ENCODE measurements at places on chromosomes 5 and 9.

- no peak for DNase-seq
Observed at GRCh38 chr9:4538107-4538506, 47.8 kb downstream of the SLC1A1 start.

DNA sequence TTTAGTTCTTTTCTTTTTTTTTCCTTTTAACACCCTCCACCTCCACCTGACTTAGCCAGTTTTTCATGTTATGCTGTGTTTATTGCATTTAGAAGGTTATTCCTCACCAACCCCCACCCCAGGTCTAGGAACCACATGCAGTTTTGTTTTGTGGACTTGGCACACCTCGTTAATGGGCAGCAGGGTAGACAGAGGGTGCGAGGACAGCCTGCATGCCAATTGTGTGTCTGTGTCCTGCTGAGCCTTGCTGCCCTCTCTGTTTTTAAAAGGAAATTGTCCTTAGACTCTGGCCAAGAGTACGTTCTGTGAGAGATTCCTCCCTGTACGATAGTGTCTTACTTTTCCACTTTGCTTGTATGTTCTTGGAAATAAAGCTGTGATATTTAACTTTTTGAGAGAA lies 13.9 kb downstream of the PIK3R1 start:
- DNase-seq = no peak

GRCh38 chr5:136018814-136019783 lies 9.7 kb upstream of the TGFBI start:
- DNase-seq = peak; percentile 56

- no peak for DNase-seq
Observed at GRCh38 chr9:110971234-110971633, 67.0 kb downstream of the LPAR1 start.

GRCh38 chr5:132000677-132001453 lies 10.6 kb downstream of the ACSL6 start:
- DNase-seq = no peak

GRCh38 chr9:82466616-82467260 lies 478.2 kb downstream of the SPATA31D1 start:
- no peak for DNase-seq

DNA sequence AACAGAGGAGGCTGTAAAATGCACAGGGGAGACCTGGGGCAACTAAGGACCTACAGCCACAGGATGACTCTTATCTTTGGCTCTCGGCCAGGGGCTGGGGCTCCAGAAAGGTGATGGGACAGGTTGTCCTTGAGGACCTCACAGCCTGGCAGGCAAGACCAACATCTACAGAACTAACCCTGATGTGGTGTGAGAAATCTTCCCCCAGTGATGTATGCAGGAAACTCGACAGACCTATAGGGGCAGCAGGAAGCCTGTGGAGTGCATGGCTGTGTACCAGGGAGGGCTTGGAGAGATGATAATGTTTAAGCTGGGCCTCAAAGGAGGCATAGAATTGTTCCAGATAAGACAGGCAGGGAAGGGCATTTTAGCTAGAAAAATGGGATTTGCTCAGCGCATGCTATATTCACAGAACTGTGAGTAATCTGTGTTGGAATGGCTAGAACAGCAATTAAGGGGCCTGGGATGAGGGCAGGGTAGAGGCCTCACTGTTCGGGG lies 68.5 kb upstream of the SLC25A51 start:
- peak; percentile 34 for DNase-seq

GRCh38 chr9:122051351-122052321 lies 41.5 kb downstream of the TTLL11 start:
- DNase-seq = no peak

DNA sequence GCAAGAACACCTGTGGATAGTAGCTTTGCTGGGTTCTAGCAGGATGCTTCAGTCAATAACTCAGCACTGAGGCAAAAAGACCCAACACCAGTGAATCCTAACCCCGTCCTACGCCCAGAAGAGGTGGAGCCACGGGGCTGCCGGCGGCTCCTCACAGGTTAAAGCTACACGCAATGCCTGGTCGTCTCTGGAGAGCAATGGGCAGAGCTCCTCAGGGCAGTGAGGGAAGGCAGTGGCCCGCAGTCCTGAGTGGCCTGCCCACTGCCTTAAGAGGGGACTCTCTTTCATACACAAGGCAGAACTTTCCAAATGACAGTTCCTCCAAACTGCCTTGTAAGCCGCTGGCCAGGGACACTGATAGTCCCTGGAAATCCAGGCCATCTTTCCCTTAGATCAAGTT lies 244.2 kb upstream of the IRX2 start:
- DNase-seq = no peak

DNA sequence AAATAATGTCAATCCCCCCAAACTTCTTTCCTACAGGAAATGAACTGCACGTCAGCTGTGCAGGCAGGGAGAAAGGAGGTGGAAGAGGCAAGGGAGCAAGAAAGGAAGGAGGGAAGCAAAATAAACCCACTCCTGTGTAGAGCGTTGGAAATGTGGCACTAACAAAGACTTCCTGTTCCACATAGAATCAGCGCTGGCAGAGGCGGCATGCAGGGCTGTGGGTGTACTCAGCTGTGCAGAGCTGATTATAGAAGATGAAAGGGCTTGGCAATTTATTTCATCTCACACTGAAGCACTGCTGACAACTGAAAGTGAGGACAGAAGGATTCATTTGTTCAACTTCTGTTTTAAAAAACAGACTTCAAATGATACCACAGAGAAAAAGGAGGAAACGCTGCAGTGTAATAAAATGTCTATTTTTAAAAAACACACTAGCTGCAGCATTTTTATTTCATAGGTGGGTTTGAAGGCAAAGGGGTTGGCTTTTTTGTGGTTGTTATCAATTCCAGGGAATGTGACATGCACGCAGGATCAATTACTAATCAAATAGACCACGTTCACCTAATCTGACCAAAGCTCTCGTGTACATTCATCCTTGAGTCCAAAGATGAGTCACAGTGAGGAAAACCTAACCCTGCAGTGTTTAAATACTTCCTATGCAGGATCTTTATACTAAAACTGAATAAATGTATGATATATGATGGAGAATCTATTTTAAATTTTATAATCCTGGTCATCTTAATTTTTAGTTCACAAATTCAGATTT lies 583.5 kb downstream of the ZNF608 start:
- DNase-seq = peak; percentile 76

DNA sequence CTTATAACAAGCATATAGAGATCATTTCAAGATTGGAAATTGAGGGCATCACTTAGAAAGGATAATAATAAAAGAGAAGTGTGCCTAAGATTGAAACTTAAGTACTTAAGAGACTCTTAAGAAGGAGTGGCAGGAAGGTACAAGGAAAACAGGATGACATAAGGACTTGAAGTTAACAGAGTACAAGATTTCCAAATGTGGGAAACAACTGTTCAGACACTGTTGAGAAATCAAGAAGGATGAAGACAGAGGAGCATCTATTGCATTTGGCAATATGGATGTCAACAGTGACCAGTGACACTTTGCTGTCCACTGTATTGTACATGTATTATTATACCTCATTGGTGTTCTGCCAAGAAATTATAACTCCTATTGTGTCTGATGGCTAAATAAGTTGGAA lies 157.8 kb upstream of the PTGER4 start:
- DNase-seq = peak; percentile 11

GRCh38 chr5:143781993-143782520 lies 29.9 kb upstream of the HMHB1 start:
- DNase-seq = no peak

GRCh38 chr5:58156361-58156760 lies 303.5 kb downstream of the PLK2 start:
- no peak for DNase-seq

GRCh38 chr9:130088051-130088450 lies 34.3 kb downstream of the GPR107 start:
- DNase-seq = no peak

DNA sequence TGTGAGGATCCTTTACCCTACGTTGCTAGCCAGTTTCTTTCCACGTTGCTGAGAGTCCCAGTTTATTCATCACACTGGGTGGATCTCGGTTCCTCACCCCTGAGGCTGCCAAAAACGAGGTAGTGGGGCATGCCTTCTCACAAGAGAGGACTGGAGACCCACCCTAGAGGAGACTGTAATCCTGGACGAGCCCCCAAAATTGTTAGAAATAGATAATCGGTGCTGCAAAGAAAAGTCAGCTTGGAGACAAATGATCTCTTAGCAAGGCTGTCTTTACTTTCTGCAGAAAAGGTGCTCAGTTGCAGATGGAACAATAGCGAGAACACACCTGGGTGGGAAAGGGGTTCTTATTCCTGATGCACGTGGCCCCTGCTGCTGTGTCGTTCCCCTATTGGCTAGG lies 101.8 kb downstream of the TMEM167A start:
- no peak for DNase-seq

DNA sequence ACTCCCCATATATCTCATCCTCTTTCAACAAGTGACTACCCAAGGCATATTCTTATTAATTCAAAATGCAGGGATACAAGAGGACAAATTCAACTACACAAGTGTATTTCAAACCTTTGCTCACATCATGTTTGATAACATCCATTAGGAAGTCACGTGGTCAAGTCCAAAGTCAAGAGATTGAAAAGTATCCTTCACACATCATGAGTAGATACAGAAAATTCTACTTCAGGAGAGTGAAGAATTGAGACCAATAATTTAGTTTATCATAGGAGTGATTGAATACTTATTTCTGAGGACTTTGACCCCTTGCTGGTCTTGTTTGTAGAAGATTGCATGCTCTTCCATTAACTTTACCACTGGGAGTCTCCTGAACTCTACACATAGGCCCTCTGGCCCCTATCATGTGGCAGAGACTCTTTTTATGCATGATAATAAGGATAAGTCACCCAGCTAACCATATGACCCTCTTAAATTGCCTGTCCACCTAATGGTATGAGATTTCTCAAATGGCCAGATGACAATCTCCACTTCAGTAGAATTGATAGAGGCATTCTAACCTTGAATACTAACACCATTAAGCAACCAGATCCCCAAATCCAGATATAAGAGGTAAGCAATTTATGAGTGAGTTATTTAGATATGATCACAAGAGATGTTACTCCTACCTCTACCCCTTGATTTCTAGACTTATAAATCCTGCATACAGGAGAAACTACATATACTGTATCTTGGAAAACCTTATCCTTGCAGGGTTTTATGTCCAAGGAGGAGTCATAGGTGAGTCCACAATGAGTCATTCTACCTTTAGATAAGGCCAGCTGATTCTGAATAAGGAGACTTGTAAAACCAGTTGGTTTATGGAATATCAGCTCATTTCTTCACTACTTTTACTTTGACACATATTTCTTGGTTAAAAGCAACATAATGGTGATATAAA lies 26.6 kb upstream of the SLC46A2 start:
- DNase-seq = peak; percentile 94

DNA sequence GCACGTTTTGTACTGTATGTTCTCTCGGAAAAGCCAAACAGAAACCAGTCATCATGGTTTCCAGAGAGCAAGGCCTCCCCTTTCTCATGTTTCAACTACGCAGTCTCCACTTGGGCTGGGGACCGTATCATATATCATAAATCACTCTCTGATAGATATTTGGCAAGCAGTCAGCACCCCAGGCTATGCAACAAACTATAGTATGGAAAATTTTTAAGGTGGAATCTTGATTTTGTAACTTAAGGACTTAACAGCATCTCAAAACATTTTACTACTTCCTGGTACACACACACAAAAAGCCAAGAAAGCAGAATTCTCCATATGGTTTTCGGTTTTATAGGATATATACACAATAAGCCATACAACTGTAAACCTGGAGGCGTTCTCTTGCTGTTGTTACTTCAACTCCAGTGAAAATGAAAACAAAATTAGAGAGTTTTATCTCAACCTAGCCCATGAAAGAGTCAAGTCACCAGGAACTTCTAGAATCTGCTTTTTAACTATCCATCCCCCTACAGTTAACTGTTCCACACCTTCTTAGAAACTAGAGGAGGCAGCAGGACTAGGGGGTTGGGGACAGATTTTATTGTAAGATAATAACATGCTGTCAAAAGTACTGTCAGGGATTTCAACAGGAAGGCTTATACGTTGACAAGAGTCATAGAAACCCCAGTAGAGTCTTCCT lies 283.4 kb downstream of the NFIB start:
- DNase-seq = peak; percentile 75

DNA sequence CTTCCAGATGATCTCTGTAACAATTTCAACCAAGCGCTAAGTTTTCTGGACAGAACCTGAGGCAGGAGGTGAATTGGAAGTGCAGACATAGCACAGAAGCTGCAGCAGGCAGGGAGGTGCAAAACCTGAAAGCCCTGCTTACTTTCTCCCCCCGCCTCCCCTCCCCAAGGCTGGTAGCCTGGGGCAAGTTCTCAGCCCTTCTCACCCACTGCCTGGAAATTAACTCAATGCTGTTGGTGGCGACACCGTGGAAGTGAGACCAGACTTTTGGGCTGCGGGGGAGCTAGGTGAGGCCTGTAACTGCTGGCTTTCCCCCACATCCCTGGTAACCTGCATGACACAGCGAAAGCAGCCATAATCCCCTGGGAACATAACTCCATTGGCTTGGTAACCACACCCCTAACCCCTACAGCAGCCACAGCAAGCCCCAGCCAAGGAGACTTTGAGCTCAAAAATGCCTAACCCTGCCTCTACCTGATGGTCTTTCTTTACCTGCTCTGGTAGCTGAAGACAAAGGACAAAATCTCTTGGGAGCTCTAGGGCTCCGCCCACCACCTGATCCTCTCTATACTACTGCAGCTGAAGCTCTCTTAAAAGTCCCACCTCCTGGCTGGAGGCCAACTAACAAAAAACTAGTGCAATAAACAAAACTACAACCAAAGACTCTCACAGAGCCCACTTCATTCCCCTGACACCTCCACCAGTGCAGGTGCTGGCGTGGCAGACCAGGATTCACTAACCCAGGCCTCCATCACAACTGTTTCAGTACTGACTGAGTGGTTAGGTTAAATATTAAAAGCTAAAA lies 11.9 kb upstream of the OR13C8 start:
- no peak for DNase-seq

DNA sequence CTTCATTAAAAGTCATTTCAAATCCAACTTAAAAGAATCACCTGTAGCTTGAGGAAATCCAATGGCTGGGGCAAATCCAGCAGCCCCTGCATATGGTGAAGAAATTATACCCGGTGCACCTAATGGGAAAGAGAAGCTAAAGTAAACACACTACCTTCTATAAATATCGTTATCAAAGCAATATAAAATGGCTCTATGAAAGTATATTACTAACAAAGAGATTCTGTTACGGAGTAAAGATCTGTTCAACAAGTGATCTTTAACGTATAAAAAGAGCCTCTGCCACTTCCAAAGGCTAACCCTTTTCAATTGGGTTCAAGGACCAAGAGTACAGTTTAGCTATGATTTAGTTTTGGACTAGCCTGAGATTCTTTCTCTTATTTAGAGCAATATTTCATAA lies 59.7 kb upstream of the SUSD1 start:
- DNase-seq = no peak

DNA sequence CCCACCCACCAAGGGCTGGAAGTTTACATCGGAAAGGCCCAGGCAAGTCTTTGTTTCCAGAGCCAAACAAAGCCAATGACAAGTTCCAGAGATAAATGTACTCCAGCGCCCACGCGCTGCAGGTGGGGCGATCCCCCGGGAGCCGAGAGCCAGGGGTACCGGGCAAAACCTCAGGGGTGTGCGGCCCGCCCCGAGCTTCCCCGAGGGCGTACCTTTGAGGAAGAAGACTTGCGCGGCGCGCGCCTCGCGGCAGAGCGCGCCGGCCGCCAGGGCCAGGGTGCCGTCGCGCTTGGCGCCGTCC lies 671 bp downstream of the DUSP1 start:
- DNase-seq = no peak

- DNase-seq = no peak
Observed at GRCh38 chr9:18137815-18138214, 336.1 kb upstream of the ADAMTSL1 start.

GRCh38 chr9:116390303-116391228 lies 237.0 kb downstream of the PAPPA start:
- DNase-seq = no peak

All from bronchial epithelial cell (primary cell).